Activated CD4-positive, CD25-positive, alpha-beta regulatory T cell treated with anti-CD3 and anti-CD28 coated beads, Interleukin-2, amount 50 U/mL, for 16 hours (primary cell): ENCODE measurements at places on chromosomes 1 and 21.

DNA sequence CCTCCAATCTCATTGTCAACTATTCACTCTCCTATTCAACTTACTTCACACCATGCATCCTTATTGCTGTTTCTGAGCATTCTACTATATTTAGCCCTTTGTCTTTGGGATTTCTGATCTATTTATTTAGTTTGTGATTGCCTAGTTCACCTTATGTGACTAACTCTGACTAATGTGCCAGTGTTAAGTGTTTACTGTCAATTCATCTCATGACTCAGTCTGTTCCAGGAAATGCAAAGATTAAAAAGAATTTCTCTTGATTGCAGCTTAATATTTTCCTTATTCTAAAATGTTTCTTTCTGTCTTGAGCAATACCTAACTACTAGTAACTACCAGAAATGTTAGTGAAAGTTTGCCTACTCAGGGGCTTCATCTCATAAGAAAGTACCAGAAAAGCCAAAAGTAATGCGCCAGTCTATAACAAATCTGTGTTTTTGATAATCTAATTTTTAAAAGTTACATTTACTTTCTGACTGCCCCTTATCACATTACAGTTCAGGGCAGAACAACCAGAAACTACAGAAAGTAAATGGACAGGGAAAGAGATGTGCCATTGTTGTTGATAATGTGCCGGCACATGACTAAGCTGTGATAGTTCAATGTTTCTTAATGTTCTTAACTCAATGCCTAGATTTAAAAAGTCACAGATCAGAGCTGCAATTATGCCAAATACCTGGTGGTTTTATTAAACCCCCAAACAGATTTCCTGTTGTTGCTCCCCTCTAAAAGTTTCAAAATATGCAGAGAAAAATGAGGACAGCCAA lies 556.5 kb downstream of the PTBP2 start:
- DNase-seq = no peak

DNA sequence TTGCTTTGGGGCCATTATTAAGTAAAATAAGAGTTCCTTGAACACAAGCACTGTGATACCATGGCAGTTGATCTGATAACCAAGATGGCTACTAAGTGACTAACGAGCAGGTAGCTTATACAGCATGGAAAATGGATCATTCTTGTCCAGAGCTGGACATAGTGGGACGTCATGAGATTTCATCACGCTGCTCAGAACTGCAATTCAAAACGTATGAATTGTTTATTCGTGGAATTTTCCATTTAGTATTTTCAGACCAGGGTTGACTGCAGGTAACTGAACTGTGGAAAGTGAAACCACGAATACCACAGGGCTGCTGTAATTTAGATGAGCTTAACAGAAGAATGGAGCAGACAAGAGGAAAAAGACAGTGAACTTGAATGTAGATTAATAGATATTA lies 38.9 kb downstream of the CCDC18 start:
- no peak for DNase-seq

DNA sequence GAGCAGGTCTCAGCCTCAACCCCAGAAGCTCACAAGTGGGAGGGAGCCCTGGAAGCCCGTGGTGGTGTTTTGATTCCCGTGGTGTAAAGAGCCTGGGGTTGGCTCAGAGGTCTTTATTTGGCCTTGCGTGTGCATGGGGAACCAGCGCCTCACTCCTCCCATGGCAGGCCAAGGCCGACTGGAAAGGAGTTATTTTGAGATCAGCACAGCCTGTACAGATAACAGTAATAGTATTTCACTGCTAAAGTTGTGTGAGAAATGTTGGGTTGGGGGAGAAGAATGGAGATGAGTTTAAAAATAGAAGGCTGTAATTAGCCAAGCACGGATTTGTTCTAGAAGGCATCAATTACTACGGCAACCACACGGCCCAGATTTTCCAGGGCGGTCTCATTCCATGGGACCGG lies 186.5 kb downstream of the DYRK1A start:
- DNase-seq = no peak

- DNase-seq = no peak
Observed at GRCh38 chr1:228156941-228157728, 7.4 kb downstream of the GJC2 start.

DNA sequence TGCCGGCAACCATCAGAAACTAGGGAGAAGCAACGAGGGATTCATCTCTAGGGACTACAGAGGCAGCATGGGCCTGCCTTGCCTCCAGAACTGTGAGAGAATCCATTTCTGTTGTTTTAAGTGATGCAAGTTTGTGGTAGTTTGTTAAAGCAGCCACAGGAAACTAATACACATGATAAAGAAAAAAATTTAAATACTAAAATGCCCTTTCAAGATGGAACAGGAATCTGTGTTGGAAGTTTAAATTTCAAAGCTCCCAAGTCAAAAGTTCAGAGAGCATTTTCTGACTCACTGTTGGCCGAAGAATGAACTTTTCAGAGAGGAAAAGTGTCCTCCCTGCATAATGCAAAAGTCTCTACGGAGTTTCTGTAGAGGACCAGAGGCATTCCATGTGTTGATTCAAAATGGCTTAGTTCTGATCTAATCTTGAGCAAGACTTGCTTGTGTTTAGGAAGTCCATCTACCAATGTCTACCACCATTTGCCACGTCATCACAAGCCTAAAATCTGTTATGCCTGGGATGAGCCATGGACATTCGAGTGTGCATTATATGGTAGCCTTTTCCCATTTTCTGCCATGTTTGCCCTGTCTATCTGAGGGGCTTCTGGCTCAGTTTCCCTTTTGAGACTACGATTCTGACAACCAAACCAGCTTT lies 22.4 kb upstream of the ARHGAP29 start:
- no peak for DNase-seq

- DNase-seq = no peak
Observed at GRCh38 chr1:65985393-65986066, 192.8 kb downstream of the PDE4B start.

- DNase-seq = no peak
Observed at GRCh38 chr1:2799811-2800663, 1.5 kb downstream of the TTC34 start.

GRCh38 chr1:70441392-70442035 lies 30.4 kb downstream of the CTH start:
- no peak for DNase-seq

GRCh38 chr1:76054359-76054758 lies 20.2 kb upstream of the ST6GALNAC3 start:
- DNase-seq = no peak

- no peak for DNase-seq
Observed at GRCh38 chr21:40516335-40516734, 330.6 kb downstream of the DSCAM start.

DNA sequence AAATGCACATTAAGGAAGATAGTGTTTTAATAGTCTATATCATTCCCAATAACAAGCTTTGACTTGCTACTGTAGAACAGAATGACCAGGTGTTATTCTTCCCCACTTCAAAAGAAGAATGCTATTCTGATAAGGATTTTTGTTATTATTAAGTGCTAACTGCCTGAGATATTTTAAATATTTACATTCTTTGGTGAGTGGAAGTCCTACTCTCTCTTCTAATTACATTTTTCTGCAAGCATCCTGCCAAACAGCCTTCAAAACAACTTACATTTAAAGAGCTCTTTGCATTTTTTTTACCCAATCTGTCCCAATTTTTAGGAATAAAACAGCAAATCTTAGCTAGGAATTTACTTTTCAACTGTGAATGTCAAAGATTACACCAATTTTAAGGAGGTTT lies 23.5 kb upstream of the SYDE2 start:
- no peak for DNase-seq

GRCh38 chr1:23930270-23930669 lies 17.1 kb upstream of the CNR2 start:
- no peak for DNase-seq

GRCh38 chr1:244963231-244963826 lies 99.0 kb upstream of the HNRNPU start:
- no peak for DNase-seq

GRCh38 chr21:33231526-33231925 lies 1.8 kb downstream of the IFNAR2 start:
- no peak for DNase-seq

- no peak for DNase-seq
Observed at GRCh38 chr1:82388679-82389078, 587.9 kb downstream of the ADGRL2 start.

DNA sequence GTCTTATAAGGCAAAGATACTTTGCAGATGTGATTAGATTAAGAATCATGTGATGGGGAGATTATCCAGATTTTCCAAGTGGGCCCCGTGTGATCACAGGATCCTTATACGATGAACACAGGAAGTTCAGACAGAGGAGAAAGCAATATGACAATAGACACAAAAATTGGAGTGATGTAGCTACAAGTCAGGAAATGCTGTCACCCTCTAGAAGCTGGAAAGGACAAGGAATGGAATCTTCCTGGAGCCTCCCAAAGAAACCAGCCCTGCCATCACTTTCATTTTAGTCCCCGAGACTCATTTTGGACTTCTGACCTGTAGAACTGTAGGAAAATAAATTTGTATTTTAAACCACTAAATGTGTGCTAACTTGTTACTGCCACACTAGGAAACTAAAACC lies 61.9 kb upstream of the C1orf21 start:
- DNase-seq = no peak

DNA sequence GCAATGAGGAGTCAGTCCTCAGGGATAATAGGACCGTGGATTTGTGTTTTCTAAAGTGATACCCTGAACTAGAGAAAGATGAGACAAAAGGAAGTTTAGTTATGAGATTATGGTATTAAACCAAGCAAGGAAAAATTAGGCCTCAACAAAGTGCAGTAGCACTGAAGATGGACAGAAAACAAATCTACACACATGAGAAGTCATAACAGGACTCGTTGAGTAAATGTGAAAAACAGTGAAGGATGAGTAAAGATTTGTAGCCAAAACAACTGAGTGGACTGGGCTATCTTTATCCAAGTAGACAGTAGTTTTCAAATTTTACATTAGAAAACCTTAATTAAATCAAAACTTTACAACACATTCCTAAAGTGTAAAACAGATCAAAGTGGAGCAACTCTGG lies 15.0 kb downstream of the EPRS1 start:
- DNase-seq = no peak

DNA sequence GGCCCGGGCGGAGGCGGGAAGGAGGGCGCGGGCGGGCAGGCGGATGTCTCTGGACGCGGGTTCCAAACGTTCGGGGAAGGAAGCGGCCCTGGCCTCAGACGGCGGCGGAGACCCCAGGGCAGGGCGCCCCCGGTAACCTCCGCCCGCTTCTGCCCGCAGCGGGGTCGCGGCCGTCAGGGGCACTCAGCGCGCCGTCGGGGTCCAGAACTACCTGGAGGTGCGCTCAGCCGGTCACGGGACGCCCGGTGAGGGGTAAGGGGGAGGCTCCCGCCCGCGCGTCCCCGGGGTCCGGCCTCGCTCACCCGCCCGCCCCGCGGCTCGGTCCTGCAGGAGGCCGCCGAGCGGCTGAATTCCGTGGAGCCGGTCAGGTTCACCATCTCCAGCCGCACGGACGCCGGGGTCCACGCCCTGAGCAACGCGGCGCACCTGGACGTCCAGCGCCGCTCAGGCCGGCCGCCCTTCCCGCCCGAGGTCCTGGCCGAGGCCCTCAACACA lies 406 bp downstream of the PUSL1 start:
- DNase-seq = no peak

DNA sequence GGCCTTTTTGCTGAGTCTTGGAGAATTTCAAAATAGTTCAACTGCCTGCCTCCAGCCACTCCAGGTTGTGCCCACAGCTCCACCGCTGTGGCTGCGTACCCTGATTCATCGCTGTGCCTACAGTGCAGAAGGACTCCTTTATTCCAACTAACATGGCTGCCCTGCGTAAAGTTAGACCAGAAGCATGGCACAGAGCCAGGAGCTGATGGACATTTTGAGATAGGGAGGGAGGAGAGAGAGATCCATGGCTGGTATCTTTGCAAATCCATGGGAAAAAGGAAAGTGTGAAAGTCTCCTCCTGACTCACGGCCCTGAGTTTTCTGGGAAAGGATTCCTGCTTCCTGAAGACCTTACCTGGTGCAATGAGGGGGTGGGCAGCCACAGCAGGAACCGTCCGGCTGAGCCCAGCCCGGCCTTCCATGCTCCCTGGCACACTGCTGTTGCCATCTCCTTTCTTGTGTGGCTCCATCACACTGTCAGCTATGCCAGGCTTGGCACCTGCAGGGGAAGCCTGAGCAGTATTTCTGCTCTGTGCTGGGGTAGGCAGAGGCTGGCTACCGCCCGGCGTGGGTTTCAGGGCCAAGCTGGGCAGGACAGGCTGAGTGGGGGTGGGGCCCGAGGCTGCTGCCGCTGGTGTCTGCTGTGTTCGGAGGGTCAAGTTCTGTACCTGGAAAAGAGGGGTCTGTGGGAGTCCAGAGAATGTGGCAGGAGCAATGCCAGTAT lies 46.0 kb upstream of the A3GALT2 start:
- DNase-seq = no peak

DNA sequence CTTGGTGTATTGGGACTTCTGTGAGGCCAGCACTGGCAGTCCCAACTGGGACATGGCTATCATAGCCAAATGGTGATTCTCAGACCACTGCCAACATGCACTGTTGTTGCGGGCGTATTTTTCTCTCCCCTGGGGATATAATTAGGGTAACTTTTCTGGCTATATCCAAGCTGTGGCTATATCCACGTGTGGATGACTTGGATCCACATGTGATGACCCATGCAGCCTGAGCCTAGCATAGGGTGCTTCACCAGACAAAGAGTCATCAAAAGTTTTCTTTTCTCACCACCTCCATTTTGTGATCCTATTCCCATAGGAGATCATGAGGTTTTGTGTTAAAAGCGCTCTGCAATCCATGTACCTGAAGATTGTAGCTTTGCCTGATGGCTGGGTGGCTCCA lies 51.2 kb upstream of the CSF3R start:
- DNase-seq = no peak

GRCh38 chr1:86263101-86263500 lies 106.5 kb upstream of the COL24A1 start:
- no peak for DNase-seq

- DNase-seq = no peak
Observed at GRCh38 chr1:50787266-50787665, 172.8 kb downstream of the FAF1 start.
